ENCODE measurements at places on chromosomes 2 and 18.
A peak's percentile ranks its signal among the peaks of the same experiment; 100 is the strongest.

GRCh38 chr2:72919414-72920317 is 2.3 kb downstream of the EMX1 start:
- DNase-seq: no peak

GRCh38 chr18:46748466-46748865 is 8.4 kb downstream of the ST8SIA5 start:
- no peak for DNase-seq

DNA sequence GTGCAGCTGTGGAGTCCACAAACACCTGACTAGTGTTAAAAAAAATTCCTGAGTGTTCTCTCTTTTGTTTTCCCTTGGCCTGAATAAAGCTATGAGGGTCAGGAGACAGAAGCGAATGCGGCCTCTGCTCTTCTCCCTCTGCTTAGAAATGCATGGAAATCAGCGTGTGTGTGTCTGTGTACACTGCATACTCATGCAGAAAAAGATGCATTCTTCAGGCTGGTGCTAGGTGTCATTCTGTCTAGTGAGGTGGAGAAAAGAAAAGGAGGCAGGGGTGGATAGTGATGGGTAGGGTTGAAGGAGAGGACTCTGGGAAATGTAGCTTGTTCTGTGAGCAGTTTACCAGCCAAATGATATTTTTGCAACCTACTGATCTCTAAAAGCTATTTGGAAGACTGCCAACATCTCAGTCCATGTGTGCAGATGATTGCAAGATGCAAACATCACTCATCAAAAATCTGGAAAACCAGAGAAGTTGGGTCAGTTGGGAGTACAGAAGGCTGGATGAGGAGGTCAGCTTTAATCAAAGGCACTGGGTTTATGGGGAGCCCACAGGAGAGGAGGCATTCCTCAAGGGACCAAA is 177.7 kb downstream of the INSIG2 start:
- DNase-seq: no peak

- no peak for DNase-seq
Observed at GRCh38 chr2:46943881-46944798, 28.5 kb upstream of the MCFD2 start.

DNA sequence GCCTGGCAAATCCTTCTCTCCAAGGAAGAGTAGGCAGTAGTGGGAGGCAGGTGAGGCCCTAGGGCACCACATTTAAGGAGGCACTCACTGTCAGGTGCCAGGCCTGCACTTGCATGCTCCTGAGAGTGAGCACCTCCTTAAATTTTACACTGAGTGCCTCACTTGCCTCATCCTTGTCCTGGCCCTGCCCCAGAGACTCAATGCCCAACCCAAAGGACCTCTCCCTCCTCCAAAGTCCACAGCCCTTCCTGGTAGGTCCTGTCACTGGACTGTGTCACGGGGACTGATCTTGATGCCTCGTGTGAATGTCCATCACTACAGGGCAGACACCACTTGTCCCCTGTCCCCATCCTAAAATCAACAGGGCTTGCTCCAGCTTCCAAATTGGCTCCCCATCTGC is 235.6 kb downstream of the ZBTB7C start:
- no peak for DNase-seq

GRCh38 chr18:6639305-6639704 is 90.2 kb upstream of the ARHGAP28 start:
- no peak for DNase-seq

DNA sequence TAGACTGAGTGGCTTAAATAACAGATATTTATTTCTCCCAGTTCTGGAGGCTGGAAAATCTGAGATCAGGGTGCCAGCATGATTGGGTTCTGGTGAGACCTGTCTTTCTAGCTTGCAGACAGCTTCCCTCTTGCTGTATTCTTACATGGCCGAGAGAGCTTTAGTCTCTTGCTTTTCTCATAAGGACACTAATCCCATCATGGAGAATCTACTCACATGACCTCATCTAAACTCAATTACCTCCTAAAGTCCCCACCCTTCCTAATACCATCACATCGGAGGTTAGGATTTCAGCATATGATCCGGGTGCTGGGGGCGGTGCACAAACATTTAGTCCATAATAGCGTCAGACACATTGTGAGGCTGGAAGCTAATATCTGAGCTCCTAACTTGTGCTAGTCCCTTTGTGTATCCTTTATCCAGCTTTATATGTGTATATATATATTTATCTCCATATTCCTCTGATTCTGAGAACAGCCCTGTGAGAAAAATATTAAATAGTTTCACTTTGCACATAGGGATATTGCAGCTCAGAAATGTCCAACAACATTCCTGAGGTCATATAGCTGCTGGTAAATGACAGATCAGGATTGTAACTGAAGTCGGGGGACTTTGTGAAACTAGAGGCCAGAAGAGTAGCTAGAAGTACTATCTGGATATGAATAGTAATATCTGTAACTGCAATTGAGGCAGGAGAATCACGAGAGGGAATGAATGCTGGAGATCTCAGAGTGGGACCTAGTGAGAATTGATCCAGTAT is 28.9 kb downstream of the MARCHF4 start:
- no peak for DNase-seq

GRCh38 chr2:166081131-166081632 is 46.6 kb downstream of the SCN1A start:
- no peak for DNase-seq

DNA sequence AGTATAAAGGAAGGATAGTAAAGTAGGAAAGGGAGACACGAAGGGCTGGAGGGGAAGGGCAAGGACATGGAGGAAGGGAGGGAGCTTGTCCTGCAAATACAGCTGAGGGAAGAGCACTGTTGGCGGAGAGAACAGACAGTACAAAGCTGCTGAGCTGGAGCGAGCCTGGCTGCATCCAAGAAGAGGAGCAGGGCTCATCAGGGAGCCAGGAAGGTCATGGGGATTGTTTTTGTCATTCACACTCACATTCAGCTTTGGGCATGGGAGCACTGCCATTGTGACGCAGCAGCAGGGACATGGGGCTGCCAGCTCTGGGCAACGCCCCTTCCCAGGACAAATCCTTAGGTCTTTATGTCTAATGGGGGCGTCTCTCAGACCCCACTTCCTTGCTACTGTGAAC is 125.1 kb downstream of the COPS8 start:
- DNase-seq: no peak

- no peak for DNase-seq
Observed at GRCh38 chr2:142307616-142308115, 176.8 kb upstream of the LRP1B start.

DNA sequence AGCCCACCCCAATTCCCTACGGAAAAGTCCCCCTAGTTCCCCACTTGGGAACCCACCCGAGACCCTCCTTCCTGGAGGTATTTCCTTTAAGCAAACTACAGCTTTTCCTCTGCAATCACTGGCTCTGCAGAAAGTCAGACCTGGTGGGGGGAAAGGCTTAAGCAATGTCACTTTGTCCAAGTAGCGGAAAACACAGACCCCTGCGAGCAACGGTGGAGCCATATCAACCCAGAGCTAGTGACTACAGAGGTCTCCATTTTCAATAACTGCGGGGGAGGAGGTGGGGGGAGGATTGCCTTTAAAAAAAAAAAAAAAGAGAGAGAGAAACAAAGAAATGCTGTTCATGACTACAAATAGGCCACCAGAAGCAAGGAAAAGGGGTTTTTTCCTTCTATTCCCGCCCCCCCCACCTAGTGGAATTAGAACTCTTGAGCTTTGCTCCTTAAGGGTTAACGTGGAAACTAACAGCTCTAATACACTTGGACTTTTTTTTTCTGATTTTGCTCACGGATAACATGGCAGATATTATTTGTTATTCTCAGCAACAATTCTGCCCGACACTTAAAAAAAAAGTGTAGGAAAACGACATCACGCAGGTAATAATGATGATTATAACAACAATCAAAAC is 1.1 kb upstream of the FRZB start:
- DNase-seq: no peak

GRCh38 chr18:48842259-48843061 is 108.3 kb downstream of the SMAD7 start:
- DNase-seq: no peak

- peak; percentile 88 for DNase-seq
Observed at GRCh38 chr2:174035981-174036742, 71.0 kb upstream of the SP3 start.
